ENCODE measurements at places on chromosomes 7 and 10.

DNA sequence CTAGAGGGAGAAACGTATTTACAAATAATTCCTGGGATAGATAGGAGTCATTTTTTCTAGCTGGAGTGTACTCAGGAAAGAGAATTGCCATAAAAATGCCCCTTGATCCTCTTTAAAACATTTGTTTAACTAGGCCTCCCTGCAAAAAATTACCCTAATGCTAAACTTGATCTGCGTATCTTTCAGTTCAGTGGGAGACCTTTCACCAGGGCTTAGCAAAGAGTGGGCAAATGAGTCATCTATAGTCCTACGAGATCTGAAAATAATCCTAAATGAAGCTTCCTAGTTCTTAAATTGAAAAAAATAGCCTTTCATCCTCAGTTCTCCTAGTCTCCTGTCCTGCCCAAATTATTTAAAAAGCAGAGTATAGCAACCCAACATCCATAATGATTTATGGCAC lies 198.6 kb upstream of the FRMD4A start:
- DNase-seq = no peak

DNA sequence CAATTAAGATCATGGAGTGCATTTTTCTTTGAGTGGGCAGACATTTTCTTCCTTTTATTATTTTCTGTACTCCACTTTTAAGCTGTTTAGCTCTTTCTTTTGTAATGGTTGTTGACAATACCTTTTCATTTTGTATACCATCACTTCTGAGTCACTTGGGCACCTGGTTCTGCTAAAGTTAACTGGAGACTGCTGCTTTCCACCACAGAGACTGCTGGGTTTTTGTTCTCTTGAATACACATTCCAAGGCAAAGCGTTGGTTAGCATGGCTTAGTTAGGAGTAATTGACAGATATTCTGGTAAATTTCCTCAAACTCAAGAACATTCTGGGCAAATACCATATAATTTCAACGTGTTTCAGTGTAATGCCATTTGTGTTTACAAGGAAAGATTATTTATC lies 541.9 kb upstream of the CELF2 start:
- no peak for DNase-seq

GRCh38 chr7:129257168-129257567 lies 32.3 kb downstream of the AHCYL2 start:
- no peak for DNase-seq

DNA sequence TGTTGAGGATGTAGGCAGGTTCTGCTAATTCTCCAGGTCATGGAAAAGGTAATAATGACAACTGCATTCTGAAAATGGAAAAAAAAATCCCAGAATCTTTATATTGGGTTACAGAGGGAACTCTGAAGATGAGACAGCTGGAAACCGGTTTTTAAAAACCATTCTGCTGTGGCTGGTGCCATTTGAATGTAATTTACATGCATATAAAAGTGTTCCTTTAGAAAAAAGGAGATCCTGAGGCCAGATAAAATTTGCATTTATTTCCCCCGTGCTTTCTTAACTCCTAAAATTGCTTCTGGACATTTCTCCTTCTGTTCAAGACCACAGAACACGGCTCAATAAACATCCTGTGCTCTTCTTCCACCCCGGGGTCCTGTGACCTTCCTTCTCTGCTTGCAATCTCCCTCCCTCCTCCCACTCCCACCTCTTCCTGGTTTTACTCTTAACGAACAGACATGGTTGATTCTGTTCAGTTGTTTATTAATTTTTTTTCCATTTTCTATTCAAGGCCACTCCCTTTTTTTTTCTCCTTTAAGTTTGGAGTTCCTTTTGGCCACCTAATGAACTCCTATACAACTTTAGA lies 41.6 kb downstream of the SH2D4B start:
- no peak for DNase-seq

DNA sequence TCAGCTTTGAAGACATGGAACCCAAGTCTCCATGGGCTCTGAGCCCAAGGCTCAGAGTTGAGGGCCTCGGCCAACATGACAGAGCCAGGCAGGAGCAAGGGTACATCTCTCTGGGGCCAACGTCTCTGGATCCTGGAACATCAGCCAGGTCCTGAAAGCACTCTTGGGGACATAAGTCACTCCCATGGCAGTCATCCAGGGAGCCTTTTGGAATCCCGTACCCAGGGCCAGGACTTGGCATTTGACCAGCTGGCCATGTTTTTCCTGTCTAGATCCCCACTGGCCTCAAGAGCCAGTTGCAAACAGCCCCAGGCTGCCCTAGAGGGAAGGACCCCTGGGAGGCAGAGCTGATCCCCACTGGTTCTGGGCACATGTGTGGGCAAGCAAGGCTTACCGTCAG lies 4.3 kb upstream of the CXCL12 start:
- DNase-seq = no peak

- DNase-seq = peak; percentile 28
Measured at GRCh38 chr7:97973206-97973658, 16.8 kb downstream of the OCM2 start.

- DNase-seq = no peak
Measured at GRCh38 chr10:36381748-36382147, 739.7 kb upstream of the FZD8 start.

DNA sequence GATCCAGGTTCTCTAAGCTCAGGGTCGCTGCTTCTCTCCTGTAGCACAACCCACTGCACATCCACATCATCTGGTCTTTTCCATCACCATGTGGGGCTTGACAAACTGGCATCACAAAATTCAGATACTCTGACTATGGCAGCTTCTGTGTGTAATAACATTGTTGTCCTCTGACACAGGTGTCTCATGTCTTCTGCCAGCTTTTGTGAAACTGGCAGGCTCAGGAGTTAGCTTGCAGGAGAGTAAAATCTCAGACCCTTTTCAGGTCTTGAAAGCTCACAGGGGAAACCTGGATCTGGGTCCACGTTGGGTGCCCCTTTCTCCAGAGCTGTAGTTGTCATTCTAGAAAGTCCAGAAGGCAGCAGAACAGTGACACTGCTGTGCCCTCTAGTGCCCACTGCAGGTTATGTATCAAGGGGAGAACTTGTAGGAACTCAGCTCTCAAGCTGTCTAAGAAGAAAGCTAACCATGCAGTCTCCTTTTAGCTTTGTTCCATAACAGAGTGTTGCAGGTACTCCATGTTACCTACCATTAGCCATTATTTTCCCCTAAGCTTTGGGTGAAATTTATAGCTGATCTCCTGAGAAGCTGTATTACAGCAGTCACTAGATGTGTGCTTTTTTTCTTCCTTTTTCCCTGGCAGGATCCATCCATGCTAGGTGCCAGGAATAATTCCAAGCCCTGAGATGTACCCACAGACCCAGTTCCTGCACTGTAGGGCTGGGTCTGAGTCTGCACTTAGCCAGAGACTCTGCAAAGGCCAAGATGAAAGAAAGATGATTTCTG lies 102.7 kb downstream of the ZNF248 start:
- peak; percentile 55 for DNase-seq

DNA sequence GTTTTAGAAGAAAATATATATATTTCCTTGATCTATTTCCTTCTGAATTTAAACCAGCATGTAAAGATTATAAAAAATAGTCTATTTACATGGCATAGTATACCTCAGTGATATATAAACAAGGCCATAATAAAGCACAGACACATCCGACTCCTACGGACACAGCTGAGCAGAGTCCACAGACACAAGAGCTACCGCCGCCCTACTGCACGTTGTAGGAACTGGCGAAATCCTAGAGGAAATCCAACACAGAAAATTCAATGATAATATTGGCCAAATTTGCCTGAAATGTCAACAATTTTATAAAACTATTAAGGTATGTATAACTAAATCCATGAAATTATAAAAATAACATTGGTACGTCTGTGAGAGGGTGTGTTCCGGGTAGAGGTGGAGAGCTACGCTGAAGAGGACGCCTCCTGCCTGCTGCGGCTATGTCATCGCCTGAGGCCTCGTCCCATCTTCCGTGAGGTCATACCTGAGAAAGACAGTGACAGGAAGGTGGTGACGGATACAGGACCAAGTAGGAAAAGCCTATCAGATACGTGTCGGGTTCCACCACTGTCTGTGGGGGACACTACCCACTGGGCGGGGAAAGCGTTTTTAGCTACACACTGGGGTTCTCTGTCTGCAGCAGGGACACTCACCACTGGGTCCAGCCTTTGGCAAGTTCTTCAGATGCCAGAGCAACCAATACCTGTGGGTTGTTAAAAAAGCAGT lies 29.3 kb upstream of the NCAPG2 start:
- DNase-seq = no peak

Data from pons (tissue), 1 donor.